ENCODE measurements at places on chromosomes 6 and 20.

- no peak for DNase-seq
These were observed 34.6 kb downstream of the EDN1 start for GRCh38 chr6:12324748-12325147.

DNA sequence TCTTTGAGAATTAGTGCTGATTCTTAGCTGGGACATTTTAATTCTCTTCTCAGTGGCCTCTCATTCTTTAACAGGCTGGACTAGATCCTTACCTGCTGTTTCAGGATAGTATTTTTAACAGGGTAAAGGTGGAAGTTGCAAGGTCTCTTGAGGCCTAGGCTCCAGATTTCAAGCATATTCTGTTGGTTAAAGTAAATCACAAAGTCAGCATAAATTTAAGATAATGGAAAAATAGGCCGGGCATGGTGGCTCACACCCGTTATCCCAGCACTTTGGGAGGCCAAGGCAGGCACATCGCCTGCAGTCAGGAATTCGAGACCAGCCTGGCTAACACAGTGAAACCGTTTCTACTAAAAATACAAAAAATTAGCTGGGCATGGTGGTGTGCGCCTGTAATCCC, 1149.0 kb downstream of the EPHA7 start:
- DNase-seq = no peak

- DNase-seq = no peak
These were observed 30.4 kb downstream of the SRC start for GRCh38 chr20:37376324-37376723.

DNA sequence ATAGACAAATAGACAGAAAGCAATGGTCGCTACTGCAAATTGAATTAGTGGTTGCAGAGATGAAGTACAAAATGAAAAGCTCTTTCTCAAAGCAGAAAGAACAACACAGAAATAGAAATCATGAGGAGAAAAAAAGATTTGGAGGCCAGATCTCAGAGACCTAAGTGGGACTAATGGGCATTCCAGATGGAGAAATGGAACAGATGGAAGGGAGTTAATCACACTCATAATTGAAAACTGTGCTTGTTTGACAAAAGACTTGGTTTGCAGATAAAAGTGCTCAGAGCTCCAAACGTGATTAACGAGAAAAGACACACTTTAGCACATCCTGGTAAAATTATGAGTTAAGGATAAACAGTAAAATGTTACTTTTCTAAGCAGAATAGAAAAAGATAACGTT, 58.1 kb upstream of the SNRPB2 start:
- no peak for DNase-seq

GRCh38 chr6:72418495-72418894, 203.4 kb upstream of the KCNQ5 start:
- DNase-seq = no peak

DNA sequence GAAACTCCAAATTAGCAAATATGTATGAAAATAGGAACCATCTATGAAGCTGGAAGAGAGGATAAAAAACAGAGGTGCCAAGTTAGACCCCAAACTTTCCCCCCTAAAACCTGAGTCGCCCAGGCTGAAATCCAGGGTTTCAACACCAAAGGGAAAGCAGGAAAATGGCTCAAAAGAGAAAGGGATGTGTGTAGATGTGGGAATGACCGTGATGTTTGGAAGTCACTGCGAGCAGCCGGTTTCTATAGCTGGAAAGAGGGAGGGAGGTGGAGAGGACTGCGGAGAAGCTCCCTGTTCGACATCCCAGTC, 4.5 kb downstream of the RING1 start:
- DNase-seq = no peak

- DNase-seq = no peak
These were observed 46.0 kb downstream of the STX7 start for GRCh38 chr6:132466952-132467351.

DNA sequence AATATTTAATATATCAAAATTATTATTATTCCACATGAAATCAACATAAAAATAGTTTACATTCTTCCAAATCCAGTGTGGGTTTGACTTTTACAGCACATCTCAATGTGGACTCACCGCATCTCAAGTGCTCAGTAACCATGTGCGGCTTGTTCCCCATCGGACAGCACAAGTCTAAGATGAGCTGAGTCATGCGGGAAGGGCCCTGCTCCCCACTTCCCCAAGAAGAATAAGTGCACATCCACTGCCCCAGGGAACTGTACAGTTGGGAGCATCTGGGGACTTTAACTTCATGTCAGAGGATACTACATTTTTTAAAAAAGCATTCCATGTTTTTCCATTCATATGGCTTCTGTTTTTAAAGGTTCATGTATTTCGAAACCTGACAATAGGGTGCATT, 325.6 kb downstream of the BTBD3 start:
- DNase-seq = no peak

DNA sequence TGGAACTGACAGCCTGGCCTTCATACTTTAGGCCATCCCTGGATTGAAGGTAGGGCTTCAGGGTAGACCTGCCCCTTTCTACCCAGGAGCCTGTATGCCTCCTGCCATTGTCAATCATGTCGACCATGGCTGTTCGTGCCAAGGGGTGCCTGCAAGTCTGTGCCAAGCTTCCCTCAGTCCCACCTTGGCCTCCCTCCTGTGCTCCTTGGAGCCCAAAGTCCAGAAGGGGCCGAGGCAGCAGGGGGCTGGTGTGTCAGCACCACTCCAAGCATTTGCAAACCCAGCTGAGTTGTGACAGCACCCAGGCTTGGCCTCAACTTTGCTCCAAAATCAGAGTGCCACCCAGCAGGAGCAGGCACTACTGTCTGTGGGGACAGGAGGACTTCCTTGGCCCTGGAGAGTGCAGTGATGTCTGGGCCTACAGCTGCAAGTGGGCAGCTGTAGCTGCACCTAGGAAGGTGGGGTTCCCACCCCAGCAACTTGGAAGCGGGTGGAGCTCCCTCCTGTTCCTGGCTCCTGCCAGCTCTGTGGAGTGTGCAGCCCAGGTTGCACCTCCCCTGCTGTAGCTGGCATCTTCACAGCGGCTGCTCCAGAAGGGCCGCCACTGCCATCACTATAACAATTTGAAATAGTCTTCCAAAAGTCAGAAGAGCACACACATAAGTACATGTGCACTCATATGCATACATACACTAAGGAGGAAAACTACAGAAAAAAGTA, 1719.3 kb downstream of the HACE1 start:
- no peak for DNase-seq
